ENCODE measurements at places on chromosomes 12 and 14. TPM values are rescaled to one million over a fixed set of nuclear protein-coding genes. Genes with fewer than 3 reads are reported as not detected.
A peak's percentile ranks its signal among the peaks of the same experiment; 100 is the strongest.

- DNase-seq = no peak
These were observed 29.8 kb downstream of the CFL2 start for GRCh38 chr14:34684578-34684977.

The GPR132 gene
- 0.09 TPM for total RNA-seq

- no peak for DNase-seq
These were observed 1.5 kb downstream of the HIF1A start for GRCh38 chr14:61696753-61697318.

The NGB gene
- 0.33 TPM for total RNA-seq

DNA sequence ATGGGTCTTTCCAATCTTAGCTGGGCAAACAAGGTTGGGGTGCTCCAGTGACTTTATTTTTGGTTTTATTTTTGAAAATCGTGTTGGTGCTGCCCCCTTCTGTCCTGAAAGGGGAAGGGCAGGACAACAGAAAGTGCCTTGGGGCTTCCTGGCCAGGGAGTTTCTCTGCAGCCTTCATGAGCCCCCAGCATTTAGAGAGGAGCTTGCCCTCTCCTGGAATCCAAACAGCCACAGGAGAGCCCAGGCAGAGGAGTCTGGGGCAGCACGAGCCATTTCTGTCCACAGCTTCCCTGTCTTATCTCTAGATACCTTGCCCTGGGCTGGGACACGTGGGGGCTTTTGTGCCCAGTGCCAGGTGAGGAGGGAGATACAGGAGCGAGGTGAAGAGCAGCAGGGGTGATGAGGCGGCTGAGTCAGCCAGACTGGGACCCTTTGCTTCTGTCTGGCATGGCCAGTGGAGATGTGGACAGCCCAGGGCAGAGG, 4.4 kb upstream of the C1RL start:
- no peak for DNase-seq

GRCh38 chr14:105389534-105389933, 8.8 kb upstream of the TEX22 start:
- no peak for DNase-seq

DNA sequence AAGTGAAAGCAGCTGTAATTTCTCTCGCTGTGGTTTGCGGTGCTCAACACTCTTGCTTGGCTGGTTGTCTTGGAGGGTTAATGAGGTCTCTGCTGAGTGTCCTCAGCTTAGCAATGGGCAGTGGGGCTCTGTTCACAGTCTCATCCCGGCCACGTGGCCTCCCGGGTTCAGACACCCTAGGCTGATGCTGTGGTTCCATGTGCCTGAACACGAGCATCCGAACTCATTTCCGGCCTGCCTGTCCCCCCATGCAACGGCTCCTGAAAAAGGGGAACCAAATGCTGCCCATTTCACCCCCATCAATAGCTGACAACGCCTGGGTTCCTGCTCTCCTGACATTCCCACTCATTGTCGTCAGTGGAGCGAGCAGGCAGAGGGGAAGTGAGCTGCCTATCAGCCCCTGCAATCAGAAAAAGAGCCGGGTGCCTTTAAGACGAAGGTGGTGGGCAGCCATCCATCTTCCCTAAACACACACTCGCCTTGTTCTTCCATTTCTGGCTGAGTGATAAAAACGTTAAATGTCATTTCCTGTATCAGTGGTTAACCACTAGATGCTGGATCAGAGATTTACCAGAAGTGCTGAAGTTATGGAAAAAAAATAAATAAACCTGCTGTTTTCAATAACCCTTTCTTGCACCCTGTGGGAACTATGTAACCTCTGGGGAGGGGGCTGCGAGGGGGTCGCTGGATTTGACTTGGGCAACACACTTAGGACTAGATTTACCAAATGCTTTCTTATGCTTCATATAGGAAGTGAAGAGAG, 60.3 kb upstream of the BCL2L14 start:
- no peak for DNase-seq

The PCED1B gene
- total RNA-seq = 6.6 TPM

DNA sequence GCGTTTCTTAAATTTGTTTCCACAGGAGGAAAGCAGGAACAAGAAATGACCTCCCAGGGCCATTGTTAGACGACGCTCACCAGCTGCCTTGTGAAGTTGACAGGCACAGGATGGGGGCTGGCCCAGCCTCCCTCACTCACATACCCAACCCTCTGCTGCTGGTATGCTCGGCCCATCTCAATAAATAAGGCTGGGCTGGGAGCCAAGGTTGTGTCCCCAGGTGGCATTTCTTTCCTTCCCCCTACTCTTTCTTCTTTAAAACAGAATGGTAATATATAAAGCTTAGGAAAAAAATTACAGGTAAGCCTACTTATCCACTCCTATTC, 93.0 kb downstream of the ACTN1 start:
- no peak for DNase-seq

- DNase-seq = no peak
These were observed 74.7 kb downstream of the DBX2 start for GRCh38 chr12:44976246-44976645.

- peak; percentile 44 for DNase-seq
These were observed 648 bp downstream of the CHD4 start for GRCh38 chr12:6606331-6607131.

- no peak for DNase-seq
These were observed 122.5 kb upstream of the KRAS start for GRCh38 chr12:25372969-25373817.

DNA sequence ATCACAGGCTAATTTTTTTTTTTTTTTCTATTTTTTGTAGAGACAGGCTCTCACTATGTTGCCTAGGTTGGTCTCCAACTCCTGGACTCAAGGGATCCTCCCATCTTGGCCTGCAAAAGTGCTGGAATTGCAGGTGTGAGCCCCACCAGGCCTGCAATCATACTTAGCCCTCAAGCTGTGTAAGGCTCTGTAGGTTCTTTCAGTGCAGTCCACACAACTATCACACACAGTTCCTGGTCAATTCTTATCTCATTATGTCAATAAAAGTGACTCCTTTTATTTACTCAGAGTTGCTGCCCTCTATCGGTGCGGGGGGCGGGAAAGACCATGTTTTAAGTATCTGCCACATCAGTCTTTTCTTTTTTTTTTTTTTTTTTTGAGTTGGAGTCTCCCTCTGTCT, 29.0 kb downstream of the SLC2A3 start:
- DNase-seq = peak; percentile 72

The GUCY2C gene
- 3.4 TPM for total RNA-seq

DNA sequence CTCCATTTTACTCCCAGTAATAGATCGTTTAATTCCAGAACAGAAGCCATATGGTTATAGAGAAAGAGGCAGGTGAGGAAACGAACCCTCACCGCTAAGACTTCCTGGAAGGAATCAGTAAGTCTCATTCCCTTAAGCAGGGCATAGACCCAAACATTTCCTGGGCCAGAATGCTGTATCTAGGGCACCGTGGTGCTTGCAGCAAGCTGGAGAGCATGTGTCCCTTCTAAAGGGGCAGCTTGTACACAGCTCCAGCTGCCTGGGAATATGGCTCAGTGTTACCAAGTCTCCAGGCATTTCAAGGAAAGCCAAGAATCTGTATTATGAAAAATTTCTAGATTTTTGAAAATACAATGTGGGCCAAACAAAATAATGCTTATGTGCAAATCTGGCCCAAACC, 73.4 kb downstream of the PPM1H start:
- no peak for DNase-seq

GRCh38 chr14:93104961-93105360, 10.8 kb downstream of the ITPK1 start:
- peak; percentile 63 for DNase-seq

DNA sequence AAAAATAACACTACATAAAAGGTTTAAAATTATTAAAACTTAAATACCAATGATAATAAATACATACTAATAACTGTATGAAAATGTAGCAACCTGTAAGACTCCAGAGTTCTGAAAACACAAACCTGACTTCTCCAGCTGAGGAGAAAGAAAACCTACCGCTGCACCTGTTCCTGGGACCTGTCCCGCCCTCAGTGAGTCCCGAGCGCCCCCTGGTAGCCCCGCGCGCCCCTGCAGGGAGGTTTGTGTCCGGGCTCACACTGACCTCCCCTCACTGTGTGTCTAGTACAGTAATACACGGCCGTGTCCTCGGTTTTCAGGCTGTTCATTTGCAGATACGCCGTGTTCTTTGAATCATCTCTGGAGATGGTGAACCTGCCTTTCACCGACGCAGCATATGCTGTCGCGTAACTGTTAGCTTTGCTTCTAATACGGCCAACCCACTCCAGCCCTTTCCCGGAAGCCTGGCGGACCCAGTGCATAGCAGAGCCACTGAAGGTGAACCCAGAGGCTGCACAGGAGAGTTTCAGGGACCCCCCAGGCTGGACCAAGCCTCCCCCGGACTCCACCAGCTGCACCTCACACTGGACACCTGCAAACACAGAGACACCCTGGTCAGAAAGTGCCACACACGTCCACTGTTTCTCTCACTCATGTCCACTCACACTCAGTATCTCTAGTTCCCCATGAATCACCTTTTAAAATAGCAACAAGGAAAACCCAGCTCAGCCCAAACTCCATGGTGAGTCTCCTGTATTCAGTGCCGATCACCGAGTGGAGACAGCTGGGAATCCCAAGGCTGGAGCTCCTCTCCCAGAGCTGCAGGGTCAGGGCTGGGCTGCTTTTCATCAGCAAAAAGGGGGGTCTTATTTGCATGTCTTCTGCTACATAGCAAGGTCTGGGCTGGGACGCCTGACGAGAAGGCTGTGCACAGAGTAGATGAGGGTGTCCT, 1276.3 kb downstream of the TMEM121 start:
- DNase-seq = no peak

The PTGDR gene
- 0.11 TPM for total RNA-seq

- no peak for DNase-seq
These were observed 2.9 kb upstream of the BIN2 start for GRCh38 chr12:51326698-51327439.

DNA sequence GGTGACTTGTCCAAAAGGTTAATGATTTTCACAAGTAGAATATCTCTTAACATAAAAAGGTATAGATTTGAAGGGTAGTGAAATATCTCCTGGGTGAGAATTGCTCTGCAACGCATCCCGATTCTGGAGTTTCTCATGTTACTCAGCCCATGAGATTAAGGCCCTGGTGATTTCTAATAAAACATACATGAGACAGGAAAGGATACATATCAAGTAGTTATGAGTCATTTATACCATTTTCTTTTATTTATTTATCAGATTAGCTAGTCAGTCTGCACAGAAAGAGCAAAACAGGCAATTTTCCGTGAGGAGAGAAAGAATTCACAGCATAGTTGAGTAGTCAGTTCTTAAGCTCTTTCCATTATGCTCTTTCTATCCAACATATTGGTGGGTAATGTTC, 535.6 kb upstream of the ATP2B1 start:
- no peak for DNase-seq

- DNase-seq = no peak
These were observed 92.7 kb downstream of the ADAMTS20 start for GRCh38 chr12:43459285-43459684.

- DNase-seq = no peak
These were observed 1.4 kb upstream of the PTPRQ start for GRCh38 chr12:80442426-80443222.

The KRT81 gene
- 0.34 TPM for total RNA-seq

The GPRC5A gene
- total RNA-seq = 1.3 TPM

GRCh38 chr12:64232196-64232595, 10.1 kb upstream of the KICS2 start:
- DNase-seq = no peak

The RAB15 gene
- total RNA-seq = 38.6 TPM

DNA sequence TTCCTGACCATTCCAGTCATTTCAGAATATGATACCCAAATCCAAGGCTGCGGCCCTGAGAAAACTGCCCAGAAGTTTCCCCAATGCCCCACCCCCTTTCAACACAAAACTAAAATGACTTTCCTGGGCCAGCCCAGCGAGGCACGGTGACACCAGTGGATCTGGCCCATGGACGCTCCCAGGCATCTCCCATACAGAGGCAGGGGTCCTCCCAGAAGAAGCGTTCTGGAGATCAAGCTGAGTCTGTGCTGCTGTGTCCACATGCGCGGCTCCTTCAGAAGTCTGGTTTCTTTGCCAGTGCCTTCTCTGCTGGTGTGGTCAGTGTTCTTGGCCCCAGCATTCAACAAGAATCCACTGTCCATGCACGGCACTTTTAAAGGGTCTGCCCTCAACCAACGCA, 228.2 kb upstream of the SFSWAP start:
- no peak for DNase-seq

- DNase-seq = peak; percentile 61
These were observed 48.4 kb downstream of the ANAPC7 start for GRCh38 chr12:110355073-110355472.

DNA sequence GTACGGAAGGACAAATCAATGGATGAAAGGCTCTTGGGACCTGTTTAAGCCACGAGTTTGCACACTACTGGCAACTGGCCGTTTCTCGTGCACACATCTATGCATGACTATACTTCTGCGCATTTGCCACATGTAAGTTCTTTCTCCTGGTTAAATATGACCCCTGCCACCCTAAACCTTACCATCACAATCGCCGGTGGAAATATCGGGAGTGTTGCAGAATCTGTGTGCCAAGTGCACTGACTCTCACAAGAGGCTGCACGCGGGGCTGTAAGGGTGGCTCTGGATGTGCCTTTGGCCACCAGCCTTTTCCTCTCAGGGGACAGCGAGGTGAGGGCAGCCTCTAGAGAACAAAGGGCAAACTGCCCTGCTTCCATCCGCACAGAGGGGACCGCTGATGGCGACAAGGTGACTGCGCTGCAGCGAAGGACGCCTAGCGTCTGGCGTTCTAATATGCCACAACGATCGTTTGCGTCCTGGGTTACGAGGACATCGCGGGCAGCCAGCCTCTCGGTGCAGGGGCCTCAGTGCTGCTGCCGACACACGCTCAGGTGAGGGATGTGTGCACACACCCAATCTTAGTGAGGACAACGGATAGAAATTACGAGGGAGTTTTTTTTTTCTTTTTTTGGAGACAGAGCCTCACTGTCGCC, 232.2 kb downstream of the PCNX1 start:
- DNase-seq = no peak

DNA sequence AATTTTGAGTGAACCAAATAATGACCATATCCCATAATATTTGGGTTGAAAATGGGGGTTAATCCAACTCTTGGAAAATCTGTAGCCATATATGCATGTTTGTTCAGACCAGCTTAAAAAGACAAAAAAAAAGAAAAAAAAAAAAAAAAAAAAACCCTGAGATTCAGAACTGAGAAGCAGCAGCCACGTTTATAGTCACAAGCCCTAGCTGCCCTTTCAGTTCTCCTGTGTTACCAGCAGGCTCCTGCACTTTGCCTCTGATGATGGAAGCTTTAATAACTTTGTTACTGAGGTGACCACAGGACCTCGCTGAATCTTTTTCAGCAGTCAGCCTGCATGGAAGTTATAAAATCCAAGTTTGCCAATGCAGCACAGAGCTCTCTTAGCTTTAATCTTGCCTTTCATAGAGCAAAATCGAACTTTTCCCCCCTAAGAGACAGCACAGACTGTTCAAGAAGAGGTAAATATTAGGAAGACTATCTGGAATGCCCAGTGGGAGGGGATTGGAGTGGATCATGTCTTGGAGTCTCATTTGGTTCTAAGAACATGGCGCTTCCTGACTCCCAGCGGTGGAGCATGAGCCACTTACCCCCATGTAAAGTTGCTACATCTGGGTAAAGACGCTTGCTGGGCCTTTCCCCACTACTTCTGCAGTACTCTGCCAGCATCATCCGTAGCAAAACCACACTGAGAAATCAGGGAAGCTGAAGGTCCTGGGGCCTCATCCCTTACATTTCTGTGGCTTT, 20.6 kb downstream of the GNG2 start:
- no peak for DNase-seq

Data from WTC11 (cell line).